ENCODE measurements at places on chromosomes 13 and 19.

- no peak for DNase-seq
These were observed 41.2 kb upstream of the UBAC2 start for GRCh38 chr13:99159331-99160061.

GRCh38 chr13:49410006-49410405, 33.9 kb downstream of the CAB39L start:
- no peak for DNase-seq

GRCh38 chr13:39302820-39303219, 264.6 kb downstream of the NHLRC3 start:
- DNase-seq, result no peak

DNA sequence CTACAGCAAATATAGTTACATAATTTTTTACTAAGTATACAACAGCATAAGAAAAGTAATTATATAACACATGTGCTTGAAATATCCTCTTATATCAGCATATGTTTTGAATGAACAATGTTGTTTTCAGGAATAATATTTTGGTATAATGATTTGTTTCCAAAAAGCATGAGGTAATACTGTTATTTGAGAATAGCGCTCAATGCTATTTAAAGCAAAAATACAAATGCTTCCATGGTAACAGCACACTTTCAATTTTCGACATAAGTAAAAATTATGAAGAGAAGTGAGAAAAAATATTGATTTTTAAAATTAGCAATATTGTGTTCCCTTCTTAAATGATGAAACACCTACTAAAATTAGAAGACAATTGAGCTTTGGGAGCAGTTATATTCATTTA, 715.9 kb upstream of the ATXN8OS start:
- no peak for DNase-seq

- no peak for DNase-seq
These were observed 103.8 kb downstream of the FGF14 start for GRCh38 chr13:102298051-102298450.

DNA sequence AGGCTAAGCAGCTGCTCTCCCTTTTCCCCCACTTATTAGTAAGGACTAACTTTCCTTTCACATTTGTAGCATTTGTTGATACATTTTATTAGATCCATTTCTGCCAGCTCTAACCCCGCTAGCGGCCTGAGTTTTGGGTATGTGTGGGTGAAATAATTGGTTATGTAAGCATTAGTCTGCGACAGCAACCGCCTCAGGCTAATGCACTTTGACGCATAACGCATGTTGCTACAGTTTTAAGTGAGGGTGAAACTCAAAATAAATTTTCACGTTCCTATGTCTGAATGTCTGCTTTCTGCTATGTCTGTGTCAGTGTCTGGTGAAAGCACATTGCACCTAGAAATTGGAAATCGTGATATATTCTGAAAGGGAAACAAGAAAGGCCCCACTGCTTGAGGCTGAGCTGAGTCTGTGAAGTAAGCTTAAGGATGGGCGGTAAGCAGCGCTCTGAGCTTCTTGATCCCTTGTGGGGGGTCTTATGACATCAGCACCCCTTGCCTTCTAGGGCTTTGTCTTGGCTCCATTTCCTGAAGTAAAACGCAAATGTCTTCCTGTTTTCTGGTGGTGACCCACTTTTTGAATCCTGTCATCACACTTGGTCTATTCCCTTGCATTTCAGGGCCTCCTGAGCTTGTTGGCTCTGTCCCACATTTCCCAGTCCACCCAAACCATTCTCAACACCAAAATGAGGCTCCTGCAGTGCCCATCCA, 648.3 kb upstream of the ARGLU1 start:
- no peak for DNase-seq

- DNase-seq, result no peak
These were observed 14.4 kb downstream of the ARHGAP35 start for GRCh38 chr19:46875234-46875633.

GRCh38 chr19:10952809-10953208, 8.0 kb upstream of the SMARCA4 start:
- DNase-seq, result no peak

DNA sequence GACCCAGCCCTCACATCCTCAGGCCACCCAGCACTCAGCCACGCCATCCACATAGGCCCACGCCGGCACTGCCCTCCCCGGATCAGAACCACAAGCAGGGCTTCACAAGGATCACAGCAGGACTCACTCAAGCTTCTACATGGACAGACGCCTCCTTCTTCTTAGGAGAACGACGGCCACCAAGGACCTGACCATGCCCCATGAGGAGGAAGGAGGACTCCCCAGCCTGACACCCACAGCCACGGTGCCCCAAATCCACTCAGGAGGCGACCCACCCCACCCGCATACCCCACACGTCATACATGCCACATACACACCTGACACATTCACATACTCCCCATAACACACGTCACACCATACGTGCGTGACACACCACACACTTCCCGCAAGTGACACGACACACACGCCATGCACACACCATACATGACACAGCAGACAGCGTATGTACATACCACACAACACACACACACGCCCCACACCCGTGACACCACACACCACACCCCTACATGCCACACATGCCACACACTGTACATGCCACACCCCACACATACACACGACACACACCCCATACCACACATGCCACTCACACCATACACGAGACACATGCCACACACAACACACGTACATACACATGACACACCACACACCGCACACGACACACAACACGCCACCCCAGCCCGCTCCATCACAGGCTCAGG, 50.4 kb downstream of the MLLT1 start:
- DNase-seq, result no peak

GRCh38 chr19:39248806-39249205, at the start of gene IFNL4:
Gene IFNL4, minus strand, starts transcription at chr19:39248856.
- no peak for DNase-seq

GRCh38 chr13:20891034-20891433, 11.5 kb downstream of the XPO4 start:
- DNase-seq, result no peak

Measured in Karpas-422 (cell line).